SJSA1 (cell line): ENCODE measurements at places on chromosomes 5 and 9.

DNA sequence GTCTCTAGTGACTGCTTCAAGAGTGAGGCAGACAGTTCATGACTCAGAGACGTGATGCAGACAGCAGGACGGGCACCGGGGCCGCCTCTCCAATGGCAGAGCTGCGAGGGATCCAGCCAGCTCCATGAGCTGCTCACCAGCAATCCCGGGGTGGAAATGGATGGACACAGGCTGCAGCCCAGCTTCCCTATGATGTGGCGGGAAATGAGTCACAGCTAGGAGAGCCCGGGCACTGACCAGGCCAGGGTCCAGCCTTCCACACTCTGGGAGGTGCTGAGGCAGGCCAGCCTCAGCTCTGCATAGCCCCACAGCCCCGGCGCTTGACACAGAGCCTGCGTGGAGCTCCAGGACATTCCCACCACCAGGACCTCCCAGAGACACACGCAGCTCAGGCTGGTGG, 244.8 kb upstream of the IRX2 start:
- DNase-seq = no peak

GRCh38 chr5:138230261-138230660, 17.1 kb upstream of the CDC23 start:
- peak; percentile 31 for DNase-seq

DNA sequence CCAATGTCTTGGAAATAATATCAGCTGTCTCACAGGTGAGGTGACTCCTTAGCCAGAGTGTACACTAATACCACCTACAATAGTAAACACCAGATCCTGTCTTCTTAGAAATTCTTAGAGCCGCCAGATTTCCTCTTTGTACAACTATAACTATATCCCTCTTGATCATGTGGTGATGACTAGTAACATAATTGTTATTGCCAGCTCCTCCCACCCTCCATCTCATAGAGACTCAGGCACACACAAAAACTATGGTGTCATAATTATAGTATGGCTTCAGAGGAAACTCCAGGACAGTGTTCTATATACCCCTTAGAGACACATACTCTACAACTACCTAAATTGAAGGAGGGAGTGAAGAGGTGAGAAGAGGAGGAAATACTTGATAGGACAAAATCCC, 33.1 kb downstream of the PGGT1B start:
- DNase-seq = no peak

DNA sequence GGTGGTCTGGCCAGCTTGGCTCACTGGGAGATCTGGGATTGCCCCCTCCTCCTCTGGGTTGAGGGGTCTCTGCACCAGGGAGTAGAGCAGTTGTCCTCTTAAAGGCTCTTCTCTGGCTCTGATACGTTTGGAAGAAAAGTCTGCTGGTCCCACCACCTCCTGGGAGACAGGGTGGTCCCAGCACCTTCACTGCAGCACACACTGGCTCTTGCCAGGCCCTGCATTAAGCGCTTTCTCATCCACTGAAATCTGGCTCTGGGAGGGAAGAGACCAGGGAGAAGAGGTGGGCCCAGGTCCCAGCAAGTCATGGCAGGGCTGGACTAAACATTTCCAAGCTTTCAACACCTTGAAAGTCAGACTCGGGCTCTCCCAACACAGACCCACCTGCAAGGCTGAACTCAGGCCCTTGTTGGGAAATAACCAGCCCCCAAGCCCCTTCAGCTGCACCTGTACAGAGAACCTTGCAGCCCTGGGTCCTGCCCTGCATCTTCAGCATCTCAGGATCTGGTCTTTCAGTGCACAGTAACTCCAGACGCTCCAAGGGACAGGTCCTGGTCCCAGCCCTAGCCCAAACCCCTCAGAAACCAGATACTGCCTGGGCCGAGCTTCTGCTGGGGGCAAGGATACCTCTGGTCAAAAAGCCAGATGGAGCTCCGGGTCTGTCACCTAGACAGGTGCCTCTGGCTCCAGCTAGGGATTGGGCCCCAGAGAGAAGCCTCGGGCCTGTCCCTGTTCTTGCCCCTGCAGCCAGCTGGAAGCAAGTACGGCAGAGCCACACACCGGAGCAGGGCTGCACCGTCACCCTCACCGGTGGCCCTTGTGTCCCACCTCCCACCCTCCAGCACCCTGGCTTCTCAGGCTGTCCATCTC, 134.5 kb downstream of the DAB2IP start:
- peak; percentile 23 for DNase-seq

- DNase-seq = no peak
Measured at GRCh38 chr5:2289380-2289779, 406.7 kb upstream of the IRX4 start.

- no peak for DNase-seq
Measured at GRCh38 chr9:125617087-125617486, 89.9 kb downstream of the MAPKAP1 start.

DNA sequence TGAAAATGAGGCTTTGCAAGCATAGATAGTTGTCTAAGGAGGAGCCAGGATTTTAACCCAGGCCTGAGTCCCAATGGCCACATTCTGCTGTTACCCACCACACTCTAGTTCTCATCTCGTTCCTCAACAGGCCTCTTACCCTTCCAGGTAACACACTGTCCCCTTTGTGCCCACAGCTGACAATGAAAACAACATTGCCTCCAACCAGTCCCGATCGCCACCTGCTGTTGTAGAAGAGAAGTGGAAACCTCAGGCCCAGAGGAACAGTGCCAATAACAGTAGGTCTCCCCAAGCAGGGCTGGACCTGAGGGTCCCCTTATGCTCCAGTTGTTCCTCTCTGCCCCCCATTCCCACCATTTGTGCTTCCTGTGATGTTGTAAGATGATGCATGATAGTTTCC, 30.4 kb downstream of the AMBP start:
- DNase-seq = peak; percentile 38

DNA sequence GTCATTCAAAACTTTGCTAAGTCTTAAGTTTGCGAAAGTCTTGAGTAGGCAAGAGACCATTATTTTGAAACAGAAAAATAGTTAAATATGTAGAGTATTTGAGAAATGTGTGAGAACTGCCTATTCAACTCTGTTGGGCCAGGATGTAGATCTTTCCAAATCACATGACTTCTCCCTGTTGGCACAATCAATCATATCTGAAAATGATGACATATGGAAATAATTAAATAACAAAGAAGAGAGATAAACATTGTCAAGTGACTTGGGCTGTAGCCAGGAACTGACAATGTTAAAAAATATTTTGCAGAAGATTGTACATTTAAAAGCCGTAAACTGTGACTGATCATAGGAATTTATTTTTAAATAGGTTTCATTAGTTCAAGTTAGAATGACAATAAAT, 104.6 kb upstream of the IL6ST start:
- no peak for DNase-seq

DNA sequence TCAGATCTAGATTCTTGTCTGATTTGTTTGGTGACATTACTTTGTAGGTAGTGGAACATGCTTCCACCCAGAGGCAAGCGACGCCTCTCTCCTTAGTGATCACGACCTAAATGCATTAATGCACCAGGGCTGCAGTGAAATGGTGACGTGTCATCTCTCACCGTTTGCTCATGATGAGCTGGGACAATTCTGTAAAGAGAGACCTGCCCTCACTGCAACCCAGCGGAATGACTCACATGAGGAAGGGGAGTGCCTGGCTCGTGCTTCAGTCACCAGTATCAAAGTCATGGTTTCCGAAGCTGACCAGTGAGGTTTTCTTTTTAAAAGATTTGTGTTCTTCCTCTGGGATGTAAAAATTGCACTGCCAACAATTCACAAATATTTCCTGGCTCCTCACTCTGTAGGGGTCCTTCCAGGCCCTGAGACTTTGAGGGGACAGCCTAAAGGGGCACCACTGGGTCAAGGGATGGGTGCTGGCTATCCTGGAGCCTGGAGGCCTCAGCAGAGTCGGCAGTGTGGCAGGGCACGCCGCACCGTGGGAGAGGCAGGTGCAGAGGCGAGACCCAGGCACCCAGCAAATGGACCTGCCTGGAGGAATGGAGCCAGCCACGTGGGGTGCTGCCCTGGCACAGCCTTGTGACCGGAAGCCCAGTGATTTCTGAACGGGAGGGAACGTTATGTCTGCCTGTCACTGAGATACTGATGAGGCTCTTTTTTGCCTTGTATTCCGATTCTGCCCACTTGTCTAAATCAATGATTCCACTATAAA, 17.3 kb downstream of the QSOX2 start:
- peak; percentile 71 for DNase-seq

- no peak for DNase-seq
Measured at GRCh38 chr5:151095341-151096000, 14.6 kb upstream of the TNIP1 start.

DNA sequence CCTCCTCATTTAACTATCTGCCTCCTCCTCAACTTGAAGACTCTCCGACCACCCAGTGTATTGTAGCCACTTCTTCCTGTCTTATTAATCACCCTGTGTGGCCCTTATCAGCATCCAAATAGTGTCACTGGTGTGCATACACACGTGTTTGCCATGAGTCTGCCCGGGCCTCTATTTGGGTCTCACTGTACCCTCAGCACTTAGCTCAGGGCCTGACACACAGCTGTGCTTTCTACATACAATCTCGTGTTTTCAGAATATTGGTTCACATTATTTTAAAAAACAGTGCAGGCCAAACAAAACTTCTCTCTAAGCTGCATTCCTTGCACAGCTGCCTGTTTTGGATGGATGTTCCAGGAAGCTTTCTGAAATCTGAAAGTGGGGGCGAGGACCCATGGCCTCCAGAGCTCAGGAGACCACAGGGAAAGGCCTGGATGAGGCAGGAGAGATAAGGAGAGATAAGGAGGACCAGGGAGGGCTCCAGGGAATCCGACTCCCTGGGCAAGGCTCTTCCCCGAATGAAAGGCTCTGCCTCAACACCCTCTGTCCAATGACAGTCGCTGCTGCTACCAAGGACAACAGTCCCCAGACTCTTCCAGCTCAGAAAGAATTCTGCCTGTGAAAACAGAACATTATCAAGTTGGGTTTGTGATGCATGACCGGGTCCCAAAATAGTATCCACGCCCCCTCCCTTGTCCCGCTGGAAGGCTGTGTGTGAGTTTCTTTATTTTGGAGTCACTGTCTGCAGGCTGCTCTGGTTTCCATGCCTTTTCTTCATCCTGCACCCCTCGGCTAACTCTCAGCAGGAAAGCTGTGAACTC, 255.6 kb downstream of the NSG2 start:
- DNase-seq = no peak

GRCh38 chr5:90940227-90940995, 381.8 kb downstream of the ADGRV1 start:
- no peak for DNase-seq

DNA sequence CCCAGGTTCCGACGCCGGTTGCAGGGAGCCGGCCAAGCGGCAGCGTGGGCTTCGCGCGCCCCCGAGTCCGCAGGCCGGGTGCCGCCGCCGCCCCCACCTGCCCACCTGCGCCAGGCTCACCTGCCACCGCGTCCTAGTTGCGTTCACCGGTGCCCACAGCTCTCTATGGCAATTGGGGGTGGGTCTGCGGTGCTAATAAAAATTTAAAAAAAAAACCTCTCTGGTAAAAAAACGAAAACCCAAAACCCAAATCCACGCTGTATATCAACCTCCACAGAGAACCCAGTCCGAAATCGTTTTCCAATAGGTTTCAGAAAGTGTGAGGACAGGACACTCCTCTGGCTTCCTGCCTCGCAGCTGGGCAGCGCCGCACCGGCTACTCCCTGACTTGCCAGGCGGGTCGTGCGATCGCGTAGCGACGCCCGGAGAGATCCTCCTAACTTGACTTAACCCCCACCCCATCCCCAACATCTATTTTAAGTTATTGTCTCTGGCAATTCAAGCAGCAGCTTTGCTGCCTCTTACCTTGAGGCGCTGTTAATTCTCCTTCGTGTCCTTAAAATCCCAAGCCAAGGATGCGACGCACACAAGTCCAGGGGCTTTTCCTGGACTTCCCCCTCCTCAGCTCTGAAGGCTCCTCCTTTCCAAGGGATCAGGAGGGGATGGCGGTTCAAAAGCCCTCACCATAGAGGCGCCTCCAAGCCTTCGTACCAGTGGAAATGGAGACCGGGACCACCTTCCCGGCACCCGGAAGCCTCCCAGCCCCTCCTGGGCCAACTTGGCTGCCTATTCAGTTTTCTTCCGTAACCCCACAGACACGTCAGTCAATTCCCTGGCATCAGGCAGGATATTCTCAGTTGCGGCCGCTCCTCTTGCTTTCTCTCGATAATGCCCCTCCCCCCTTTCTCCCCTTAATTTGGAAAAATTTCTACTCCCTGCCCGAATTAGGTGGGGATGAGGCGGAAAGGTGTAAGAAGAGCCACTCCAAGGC, 1639.4 kb upstream of the C9orf72 start:
- no peak for DNase-seq

GRCh38 chr9:34139477-34140146, 13.1 kb upstream of the DCAF12 start:
- no peak for DNase-seq

- no peak for DNase-seq
Measured at GRCh38 chr5:147051193-147051592, 172.6 kb upstream of the PPP2R2B start.

GRCh38 chr5:27474395-27474794, 436.0 kb upstream of the CDH9 start:
- no peak for DNase-seq

DNA sequence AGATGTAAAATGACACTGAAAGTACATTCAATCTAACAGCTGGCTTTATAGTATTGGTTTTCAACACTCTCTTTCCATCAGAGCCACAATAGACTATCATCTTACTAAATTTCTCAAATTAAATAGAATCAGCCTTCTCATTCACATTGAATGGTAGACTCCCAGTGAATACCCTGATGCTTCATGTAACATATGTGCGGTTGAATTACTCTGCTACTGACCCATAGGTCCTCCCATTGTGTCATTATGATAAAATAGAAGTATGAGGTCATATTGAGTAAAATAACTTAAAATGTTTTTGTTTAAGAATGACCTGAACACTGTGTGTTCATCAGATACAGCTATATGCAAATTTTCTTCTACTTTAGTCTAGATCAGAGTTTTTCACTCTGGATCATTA, 75.9 kb upstream of the ADAMTSL1 start:
- no peak for DNase-seq

DNA sequence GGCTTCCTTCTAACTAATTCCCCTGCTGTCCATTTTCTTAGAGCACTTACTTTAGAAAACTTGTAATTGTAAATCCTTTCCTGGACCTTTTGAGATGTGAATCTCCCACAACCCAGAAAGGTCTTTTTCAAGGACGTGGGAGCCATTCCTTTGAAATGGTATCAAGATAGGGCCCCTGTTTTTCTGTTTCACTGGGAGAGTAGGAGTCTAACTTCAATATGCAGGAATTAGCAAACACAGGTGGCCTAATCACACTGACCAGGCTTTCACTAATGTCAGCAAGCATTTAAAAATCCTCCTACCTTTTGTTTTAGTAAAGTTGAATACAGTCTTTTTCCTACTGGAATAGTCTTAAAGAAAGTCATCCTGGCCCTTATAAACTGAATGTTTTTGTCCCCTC, 558.3 kb downstream of the PTPRD start:
- DNase-seq = no peak

DNA sequence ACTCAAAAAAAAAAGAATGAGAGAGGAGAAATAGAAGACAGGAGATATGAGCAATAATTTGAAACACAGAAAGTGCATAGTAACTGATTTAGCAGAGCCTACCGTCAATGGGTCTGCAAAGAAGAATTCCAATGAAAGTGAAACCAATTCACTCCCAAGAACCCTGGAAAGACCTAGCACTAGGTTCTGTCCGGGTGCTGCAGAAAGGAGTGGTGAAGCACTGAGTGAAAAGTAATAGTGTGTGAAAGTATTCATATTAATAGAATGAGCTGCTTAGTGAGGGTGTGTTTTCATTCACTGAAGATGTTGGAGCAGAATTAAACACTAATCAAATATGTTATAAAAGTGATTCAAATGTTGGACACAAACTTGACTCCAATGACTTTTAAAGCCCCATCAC, 51.3 kb upstream of the SLC30A5 start:
- DNase-seq = no peak
